Cardiac fibroblast (primary cell): ENCODE measurements at places on chromosomes 6 and 20.

GRCh38 chr20:45919542-45920399 is 7.8 kb upstream of the PLTP start:
- peak; percentile 96 for DNase-seq

DNA sequence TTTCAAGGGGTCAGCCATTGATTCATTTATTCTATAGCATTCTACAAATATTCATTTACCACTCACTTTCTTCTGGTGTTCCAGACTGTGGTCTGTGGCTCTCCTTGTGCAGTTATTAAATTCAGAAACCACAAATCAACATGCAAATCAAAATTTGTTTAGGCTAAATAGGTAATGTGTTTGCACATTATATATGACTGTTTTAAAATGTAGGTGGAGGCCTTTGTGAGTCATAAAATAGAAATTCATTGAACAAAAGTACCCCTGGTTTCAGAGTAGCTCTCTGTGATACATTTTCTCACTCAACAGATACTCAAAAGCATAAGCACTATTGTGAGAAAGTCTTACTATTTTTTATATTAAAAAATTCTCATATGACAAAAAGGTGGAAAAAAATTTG is 385.5 kb upstream of the TSHZ2 start:
- no peak for DNase-seq

DNA sequence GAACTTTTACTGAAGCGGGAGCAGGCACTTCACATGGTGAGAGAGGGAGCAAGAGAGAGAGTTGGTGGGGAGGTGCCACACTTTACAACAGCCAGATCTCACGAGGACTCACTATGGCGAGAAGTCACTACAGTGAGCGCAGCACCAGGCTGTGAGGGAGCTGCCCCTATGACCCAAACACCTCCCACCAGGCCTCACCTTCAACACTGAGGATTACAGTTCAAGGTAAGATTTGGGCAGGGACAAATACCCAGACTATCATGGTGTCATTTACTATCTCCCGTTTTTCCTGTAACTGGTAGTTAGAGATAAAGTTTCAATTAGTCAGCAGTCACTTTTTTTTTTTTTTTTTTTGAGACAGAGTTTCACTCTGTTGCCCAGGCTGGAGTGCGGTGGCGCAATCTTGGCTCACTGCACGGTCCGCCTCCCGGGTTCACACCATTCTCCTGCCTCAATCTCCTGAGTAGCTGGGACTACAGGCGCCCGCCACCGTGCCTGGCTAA is 7.8 kb downstream of the RBCK1 start:
- no peak for DNase-seq

DNA sequence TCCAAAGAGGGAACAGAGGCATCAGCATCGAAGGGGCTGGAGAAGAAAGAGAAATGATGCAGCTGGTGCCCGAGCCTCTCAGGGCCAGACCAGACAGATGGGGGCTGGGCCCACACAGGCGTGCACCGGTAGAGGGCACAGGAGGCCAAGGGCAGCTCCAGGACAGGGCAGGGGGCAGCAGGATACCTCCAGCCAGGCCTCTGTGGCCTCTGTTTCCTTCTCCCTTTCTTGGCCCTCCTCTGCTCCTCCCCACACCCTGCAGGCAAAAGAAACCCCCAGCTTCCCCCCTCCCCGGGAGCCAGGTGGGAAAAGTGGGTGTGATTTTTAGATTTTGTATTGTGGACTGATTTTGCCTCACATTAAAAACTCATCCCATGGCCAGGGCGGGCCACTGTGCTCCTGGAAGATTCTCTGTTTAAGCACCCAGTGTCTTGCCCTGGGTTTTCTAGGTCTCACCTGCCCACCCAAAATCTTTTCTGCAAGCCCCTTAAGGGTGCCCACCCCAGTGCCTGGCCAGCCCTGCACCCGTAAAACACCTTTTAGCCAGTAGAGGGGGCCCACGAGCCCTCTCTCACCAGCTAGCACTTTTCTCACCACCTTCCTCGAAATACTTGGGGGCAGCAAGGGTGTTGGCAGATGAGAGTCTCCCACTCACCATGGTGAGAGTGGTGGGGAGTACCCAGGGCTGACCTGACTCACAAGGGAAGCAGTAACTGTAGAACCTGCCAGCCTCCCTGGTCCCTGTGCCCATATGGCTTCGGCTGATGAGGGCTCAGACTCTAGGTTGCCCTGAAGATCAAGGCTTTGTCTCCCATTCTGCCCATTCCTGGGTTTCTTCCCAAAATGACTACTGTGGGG is 35.7 kb upstream of the ID1 start:
- peak; percentile 67 for DNase-seq

- no peak for DNase-seq
Observed at GRCh38 chr6:52535711-52536423, 41.0 kb downstream of the TRAM2 start.

- DNase-seq = no peak
Observed at GRCh38 chr6:15952231-15953151, 176.4 kb upstream of the MYLIP start.

GRCh38 chr6:41939848-41940758 is 1.5 kb downstream of the CCND3 start:
- peak; percentile 53 for DNase-seq

DNA sequence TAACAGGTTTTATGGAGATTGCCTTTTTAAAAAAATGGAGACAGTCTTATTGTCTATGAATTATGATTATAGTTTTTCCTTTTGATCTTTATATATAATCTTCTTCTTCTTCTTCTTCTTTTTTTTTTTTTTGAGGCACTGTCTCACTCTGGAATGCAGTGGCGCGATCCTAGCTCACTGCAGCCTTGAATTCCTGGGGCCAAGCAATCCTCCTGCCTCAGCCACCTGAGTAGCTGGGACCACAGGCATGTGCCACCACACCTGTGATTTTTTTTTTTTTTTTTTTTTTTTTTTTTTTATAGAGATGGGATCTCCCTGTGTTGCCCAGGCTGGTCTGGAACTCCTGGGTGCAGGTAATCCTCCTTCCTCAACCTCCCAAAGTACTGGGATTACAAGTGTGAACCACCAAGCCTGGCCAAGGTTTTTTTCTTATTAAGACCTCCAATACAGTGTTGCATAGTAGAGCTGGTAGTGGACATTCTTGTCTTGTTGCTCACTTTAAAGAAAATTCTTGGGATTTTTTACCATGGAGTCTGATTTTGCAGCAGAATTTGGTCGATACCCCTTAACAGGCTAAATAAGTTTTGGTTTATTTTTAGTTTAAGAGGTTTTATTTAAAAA is 46.5 kb downstream of the STK4 start:
- DNase-seq = peak; percentile 80

DNA sequence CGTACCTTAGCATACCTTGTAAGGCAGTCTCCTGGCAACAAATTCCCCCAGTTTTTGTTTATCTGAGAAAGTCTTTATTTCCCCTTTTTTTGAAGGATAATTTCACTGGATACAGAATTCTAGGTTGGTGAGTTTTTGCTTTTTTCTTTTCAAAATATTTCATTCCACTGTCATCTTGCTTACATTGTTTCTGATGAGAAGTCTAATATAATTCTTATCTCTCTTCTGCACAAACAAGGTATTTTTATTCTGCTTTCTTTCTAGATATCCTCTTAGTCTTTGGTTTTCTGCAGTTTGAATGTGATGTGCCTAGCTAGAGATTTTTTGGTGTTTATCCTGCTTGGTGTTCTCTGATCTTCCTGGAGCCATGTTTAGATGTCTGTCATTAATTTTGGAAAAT is 57.7 kb upstream of the EZR start:
- DNase-seq = no peak

- DNase-seq = no peak
Observed at GRCh38 chr6:37109714-37110499, 60.0 kb upstream of the PIM1 start.

DNA sequence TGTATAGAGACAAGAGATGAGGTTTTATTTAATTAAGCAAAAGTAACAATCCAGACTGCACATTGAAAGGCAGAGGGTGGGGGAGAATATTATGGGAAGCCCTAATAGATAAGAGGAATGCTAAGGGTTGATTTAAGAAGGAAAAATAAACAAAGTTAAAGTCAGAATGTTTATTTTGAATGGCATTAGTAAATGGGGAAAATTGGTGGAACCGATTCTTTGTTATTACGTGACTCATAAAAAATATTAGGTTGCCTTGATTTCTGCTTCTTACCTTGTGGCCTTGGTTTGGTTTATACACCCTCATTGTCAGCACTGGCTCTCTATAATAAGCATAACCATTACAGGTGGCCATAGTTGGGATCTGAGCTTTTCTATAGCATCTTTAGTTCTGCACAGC is 674.8 kb upstream of the CITED2 start:
- DNase-seq = no peak

- DNase-seq = no peak
Observed at GRCh38 chr20:47506850-47507249, 5.2 kb downstream of the NCOA3 start.

GRCh38 chr6:27531772-27532459 is 59.0 kb upstream of the ZNF184 start:
- DNase-seq = no peak

GRCh38 chr6:128370072-128370471 is 150.3 kb downstream of the PTPRK start:
- peak; percentile 56 for DNase-seq

GRCh38 chr6:108312605-108313004 is 17.8 kb downstream of the AFG1L start:
- no peak for DNase-seq

GRCh38 chr20:37649676-37650370 is 44.0 kb upstream of the CTNNBL1 start:
- DNase-seq = no peak

- DNase-seq = peak; percentile 5
Observed at GRCh38 chr6:133359256-133359655, 118.1 kb downstream of the EYA4 start.

GRCh38 chr6:24845578-24845977 is 46.9 kb upstream of the ARMH2 start:
- DNase-seq = no peak

DNA sequence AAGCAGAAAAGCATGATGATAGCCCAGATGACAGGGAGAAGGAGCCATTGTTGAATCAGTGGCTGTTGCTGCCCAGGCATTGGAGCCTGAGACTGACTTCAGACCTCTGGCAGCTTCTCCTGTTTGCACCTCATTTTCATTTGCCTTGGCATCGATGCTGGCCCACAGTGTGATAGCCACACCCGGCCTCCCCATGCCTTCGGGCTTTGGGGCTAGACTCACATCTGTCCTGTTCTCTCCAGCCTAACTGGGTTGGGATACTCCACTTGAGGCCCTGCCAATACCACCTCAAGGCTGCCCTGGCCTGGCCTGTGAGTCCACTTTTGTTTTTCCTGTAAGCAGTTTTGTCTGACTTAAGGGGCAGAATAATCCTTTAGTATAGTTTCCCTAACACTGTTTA is 140.4 kb downstream of the UST start:
- DNase-seq = no peak

DNA sequence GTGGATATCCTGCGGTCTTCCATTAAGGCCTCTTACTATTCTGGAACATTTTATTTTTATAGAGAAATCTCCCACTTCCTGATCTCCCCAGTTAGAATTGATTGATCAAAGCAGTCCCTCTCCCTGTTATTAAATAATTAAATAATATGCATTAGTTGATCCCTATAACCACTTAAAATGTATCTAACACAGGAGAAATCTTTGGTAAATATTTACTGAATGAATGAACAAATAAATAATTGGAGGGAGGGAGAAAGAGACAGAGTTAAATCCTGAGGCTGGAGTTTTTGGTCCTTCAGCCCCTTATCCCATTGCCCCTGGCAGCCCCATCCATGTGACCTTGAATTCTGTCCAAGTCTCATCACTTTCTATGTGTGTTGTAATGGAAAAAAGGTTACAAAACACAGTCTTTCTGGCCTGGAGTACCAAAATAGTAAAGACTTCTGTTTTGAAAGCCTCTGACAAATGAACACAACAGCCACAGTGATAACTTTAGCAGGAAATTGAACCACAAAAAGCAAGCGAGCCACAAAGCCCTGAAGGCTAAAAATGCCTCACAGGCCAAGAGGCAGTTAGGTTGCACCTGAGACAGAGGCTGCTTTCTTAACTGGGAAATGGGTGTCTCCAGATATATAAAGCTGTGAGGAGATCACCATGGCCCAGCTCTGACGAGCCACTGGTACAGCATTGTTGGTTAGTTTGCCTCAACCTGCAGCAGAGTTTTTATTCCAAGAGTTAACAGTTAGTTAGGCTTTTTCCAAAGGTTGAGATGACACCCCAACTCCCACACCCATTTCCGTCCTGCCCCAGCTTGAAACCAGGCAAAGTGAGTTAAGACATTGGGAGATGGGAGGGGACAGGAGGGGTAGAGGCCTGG is 11.3 kb downstream of the NT5E start:
- peak; percentile 80 for DNase-seq

DNA sequence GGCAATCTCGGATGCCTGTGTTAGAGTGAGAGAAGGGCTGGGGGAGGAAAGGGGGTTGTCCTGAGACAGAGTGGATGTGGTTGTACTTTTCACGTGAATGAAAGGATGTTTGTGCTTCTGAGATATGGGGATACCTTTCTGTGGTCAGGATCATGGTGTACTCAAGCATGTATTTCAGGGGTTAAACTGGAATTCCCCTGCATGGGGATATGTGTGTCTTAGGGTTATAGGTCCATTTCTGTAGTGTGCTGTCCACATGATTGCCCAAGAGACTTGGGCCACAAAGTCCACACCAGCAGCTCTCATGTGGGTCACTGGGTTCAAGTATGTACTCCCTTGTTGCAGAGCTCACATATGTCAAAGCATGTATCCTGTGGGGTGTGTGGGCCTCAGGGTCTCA is 10.5 kb downstream of the SYNGAP1 start:
- DNase-seq = no peak

DNA sequence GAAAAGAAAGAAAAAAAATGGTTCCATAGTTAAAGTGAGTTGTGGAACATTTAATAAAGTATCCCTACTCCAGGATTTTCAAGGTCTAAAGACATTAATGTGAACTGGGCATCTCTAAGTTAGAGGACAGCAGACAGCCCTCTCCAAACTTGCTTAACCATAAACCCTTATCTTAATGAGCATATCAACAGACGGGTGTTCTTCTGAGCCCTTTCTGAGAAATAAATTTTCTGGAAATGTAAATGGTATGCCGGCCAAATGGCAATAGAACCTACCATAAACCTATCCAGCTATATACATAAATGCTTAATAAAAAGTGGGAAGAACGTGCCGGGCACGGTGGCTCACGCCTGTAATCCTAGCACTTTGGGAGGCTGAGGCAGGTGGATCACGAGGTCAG is 12.5 kb downstream of the SLC18B1 start:
- DNase-seq = no peak

DNA sequence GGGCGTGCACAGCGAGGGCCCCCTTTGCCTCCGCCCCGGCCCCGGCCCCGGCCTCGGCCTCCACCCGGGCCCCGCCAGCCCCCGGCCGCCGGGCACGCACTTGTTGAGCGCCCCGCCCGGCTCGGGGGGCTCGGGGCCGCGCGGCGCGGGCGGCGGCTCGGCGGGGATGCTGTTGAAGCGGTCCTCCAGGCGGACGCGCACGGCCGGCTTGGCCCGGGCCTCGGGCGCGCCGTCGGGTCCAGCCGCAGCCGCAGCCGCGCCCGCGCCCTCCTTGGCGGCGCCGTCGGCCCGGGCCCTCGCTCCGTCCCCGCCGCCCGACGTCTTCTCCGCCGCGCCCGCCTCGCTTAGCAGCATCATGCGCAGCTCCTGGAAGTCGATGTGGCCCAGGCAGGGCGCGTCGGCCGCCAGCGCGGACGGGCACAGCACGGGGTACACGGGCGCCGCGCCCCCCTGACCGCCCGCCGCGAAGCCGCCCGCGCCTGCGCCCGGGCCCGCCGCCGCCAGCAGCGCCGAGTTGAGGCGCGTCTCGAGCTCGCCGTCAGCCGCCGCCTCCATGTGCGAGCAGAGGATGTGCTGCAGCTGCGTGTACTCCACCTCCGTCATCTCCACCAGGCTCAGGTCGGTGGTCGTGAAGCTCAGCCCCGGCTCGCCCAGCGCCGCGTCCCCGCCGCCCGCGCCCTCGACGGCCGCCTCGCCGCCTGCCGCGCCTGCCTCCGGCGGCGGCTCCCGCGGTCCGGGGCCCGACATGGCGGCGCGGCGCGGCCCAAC is 514 bp downstream of the TCFL5 start:
- no peak for DNase-seq
